Activated naive CD8-positive, alpha-beta T cell treated with anti-CD3 and anti-CD28 coated beads, Interleukin-2, amount 10 ng/mL, durations not matched to agents 7 days and 5 days (primary cell): ENCODE measurements at places on chromosomes 4 and X.

- H3K4me3 ChIP-seq = no peak overlapping the region
- H3K27ac ChIP-seq = no peak overlapping the region
- no peaks in the 10 kb centered on the region for H3K36me3 ChIP-seq
- no peak for DNase-seq
Observed at GRCh38 chr4:31422006-31422405, 701.8 kb downstream of the PCDH7 start.

GRCh38 chr4:169205075-169205743 is 65.5 kb downstream of the SH3RF1 start:
- no peaks in the 10 kb centered on the region for H3K36me3 ChIP-seq
- H3K27me3 ChIP-seq = peaks cover 1% of the 10 kb centered on the region
- H3K4me1 ChIP-seq = no peaks in the 10 kb centered on the region

- H3K27me3 ChIP-seq = peaks cover 19% of the 10 kb centered on the region
- peak overlapping the region; percentile 84 for H3K4me3 ChIP-seq
- H3K4me1 ChIP-seq = peaks cover 42% of the 10 kb centered on the region
- no peak for DNase-seq
- H3K36me3 ChIP-seq = peaks cover 25% of the 10 kb centered on the region
Observed at GRCh38 chr4:780716-781492, 45.0 kb downstream of the CPLX1 start.

DNA sequence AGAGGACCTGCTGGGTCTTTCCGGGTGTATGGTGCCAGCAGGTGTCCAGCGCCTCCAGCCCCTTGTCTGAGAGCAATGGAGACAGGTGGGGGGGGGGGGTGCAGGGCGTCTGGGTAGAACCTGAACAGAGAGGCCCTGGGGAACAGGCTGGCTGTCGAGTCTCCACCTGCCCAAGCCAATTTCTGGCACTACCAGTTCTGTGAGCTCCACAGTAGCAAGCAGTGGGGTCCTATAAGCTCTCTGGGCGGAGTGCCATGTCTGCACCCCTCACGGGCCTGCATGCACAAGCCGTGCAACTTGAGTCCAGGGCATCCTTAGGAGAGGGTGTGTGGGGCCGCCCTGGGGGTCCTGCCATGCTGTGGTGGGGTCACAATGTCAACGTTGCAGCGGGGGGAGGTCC is 10.1 kb upstream of the FGFR3 start:
- no peaks in the 10 kb centered on the region for H3K36me3 ChIP-seq
- H3K27me3 ChIP-seq = no peaks in the 10 kb centered on the region
- no peak for DNase-seq
- H3K27ac ChIP-seq = no peak overlapping the region

- no peak for DNase-seq
- H3K27ac ChIP-seq = no peak overlapping the region
- no peaks in the 10 kb centered on the region for H3K4me1 ChIP-seq
- H3K36me3 ChIP-seq = no peaks in the 10 kb centered on the region
- no peak overlapping the region for H3K4me3 ChIP-seq
- no peaks in the 10 kb centered on the region for H3K27me3 ChIP-seq
Observed at GRCh38 chr4:30153427-30153826, 566.7 kb upstream of the PCDH7 start.

DNA sequence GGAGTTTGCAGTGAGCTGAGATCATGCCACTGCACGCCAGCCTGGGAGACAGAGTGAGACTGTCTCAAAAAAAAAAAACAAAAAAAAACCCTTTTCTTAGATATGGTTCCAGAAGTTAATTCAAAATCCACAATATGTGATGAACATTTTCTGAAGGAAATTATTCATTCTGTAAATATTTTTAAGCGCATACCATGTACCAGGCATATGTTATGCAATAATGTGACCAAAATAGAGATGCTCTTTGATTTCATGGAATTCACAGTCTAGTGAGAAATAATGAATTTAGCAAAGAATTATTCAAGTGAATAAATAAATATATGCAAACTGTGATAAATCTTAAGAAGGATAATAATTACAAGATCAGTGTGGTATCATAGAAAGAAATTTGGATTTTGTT is 174.7 kb downstream of the GC start:
- H3K4me3 ChIP-seq = no peak overlapping the region
- no peaks in the 10 kb centered on the region for H3K36me3 ChIP-seq
- no peak for DNase-seq
- H3K27ac ChIP-seq = no peak overlapping the region
- no peaks in the 10 kb centered on the region for H3K4me1 ChIP-seq
- no peaks in the 10 kb centered on the region for H3K27me3 ChIP-seq

DNA sequence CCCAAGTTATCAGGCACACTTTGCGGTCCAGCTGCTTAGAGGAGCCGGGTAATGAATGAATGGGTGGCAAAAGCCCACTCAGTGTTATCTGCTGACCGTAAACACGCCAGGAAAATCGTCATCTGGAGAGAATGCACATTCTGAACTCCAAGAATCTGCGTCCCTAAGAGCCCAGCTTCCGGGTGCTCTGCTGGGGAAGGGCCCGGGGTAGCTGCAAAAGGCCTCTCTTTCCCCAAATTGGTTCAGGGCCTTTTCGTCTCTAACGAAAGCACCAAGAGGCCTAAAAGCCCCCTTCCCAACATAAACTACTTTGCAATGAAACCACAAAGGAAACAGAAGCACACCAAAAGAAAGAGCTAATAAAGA is 1.6 kb upstream of the SFRP2 start:
- peaks cover 95% of the 10 kb centered on the region for H3K27me3 ChIP-seq
- H3K4me3 ChIP-seq = no peak overlapping the region
- no peaks in the 10 kb centered on the region for H3K36me3 ChIP-seq
- H3K4me1 ChIP-seq = peaks cover 19% of the 10 kb centered on the region

DNA sequence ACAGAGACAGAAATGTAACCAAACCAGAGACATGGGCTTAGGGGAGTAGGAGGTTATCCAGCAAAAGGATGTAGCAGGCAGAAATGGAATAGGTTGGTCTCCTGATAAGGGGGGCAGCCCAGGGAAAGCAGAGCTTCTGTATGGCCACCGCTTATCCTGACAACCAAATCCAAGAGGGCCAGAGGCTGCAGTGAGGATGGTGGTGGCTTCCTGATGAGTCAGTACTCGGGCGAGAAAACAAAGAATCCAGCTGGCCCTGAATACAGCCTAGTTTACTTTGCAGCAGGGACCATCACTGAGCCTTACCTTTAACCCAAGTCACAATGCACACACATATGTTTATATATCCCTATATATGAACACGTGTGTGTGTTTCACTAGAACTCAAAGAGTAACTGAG is 129.7 kb upstream of the FTHL17 start:
- no peak for DNase-seq
- no peak overlapping the region for H3K27ac ChIP-seq
- no peak overlapping the region for H3K4me3 ChIP-seq
- H3K4me1 ChIP-seq = no peaks in the 10 kb centered on the region

DNA sequence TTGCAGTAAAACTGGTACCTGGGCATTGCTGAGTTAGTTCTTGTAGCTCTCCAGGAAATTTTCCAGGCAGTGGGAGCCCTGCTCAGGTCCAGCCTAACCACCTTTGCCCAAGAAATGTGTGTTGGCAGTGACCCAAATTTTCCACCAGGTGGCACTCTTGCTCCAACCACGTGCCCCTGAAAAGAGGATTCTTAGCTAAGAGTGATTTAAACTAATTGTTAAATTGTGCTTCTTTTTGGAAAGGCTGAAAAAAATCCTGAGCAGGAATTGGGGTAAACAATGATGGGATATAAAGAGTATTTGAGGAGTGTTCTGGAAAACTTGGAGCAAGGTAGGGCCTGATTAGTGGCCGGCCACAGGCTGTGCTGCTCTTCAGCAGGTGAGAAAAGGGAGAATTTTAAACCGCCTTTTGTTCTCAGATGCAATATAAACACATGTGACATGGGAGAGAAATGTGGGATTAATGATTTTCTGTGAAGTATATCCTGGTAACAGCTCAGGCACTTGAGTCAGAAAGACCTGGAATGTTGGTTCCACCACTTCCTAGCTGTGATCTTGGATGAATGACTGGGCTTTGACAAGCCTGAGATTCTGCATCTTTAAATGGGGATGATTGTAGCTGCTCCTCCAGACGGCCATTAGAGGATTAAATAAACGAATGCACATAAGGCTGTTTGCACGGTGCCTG is 219.6 kb downstream of the PTTG2 start:
- no peak overlapping the region for H3K4me3 ChIP-seq
- peaks cover 29% of the 10 kb centered on the region for H3K4me1 ChIP-seq
- peaks cover 3% of the 10 kb centered on the region for H3K36me3 ChIP-seq
- H3K27me3 ChIP-seq = peaks cover 4% of the 10 kb centered on the region
- H3K27ac ChIP-seq = no peak overlapping the region
- peak; percentile 70 for DNase-seq

DNA sequence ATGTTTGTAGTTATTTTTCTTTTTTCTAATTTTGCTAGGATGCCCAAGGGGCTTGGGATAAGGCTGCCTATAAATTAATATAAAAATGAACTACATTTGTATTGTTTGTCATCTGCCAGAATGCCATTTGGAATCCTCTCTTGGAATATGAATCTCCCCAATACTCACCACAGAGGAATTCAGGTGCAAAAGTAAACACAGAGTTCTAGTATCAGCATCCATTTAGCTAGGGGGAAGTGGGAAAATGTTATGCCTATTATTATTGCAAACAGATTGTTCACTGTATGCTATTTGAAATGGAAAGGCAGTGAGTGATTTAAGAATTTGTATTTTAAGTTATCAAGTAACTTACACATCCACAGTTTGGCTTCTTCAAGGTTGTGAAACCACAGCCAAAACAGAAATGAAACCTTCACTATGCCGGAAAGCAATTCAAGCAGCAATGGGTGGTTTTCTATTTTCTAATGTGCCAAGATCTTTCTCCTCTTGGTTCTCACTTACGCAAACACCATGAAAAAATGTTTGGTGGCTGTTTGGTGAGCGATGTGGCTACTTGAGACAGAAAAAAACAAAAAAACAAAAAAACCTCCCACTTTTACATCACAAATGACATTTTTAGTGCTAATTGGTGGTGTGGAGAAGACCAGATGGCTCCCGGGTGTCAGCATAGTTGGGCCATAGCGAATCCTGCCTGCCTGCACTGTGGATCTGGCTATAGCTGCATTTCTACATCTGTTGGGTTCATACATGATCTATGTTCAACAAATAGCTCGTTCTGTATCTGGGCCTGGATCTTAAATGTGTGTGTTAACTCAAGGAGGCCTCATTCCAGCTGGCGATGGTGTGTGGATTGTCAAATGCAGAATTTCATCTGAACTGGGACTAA is 200.8 kb upstream of the GIMD1 start:
- no peaks in the 10 kb centered on the region for H3K27me3 ChIP-seq
- H3K36me3 ChIP-seq = no peaks in the 10 kb centered on the region
- no peak overlapping the region for H3K27ac ChIP-seq
- no peak for DNase-seq

DNA sequence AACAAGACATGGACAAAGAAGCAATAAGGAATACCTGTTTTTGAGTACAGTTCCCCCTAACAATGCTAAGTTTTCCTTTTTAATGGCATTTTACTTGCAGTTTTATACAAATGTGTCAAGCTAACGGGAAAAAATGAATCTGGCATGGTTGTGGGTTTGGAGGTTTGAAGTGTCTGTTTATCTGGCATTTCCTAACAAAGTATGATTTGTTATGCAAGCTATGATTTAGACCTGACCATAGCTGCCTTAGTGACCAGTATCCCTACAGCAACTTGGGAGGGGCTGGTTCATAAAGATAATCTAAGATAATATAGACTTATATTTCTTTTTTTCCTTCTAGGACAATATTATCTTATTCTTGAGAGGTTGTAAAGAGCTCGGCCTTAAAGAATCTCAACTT is 60.6 kb downstream of the LIMCH1 start:
- no peak overlapping the region for H3K27ac ChIP-seq
- no peak overlapping the region for H3K4me3 ChIP-seq
- DNase-seq = no peak
- H3K27me3 ChIP-seq = peaks cover 2% of the 10 kb centered on the region
- no peaks in the 10 kb centered on the region for H3K4me1 ChIP-seq

DNA sequence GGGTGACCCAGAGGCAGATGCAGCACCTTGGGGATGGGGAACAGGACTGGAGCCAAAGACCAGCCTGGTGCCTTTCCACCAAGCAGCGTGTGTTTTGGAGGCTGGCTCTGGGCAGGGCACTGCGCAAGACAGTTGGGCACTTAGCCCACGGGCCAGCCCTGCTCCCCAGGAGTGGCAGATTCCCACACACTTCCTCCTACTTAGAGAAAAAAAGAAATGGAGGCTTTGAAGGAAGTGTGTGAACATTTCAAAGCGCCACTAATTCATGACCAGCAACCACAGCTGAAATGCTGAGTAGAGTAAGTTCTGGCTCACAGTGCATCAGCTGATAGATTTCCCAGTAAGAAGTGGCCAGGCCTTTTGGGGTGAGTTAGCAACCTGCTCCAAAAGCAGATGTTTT is 54.9 kb upstream of the LGI2 start:
- H3K27ac ChIP-seq = no peak overlapping the region
- H3K4me1 ChIP-seq = peaks cover 2% of the 10 kb centered on the region
- H3K36me3 ChIP-seq = no peaks in the 10 kb centered on the region
- DNase-seq = no peak
- no peak overlapping the region for H3K4me3 ChIP-seq

DNA sequence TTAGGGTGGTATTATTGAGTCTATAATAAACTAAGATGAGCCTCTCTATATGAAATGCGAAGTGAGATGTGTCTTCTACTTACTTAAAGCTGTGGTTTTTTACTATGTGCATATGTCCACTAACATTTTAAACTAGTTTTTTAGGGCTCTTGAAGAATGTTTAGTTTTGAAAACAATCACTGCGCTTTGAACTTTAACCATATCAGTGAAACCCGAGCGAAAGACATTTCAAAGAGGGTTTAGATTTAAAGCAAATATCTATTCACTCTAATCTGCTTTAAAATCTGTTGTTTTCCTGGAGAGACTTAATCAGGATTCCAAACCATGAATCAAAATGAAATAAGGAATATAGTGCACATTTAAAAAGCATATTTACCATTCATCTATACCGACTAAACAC is 24.8 kb upstream of the SLC7A11 start:
- H3K4me1 ChIP-seq = no peaks in the 10 kb centered on the region
- no peak overlapping the region for H3K27ac ChIP-seq
- H3K4me3 ChIP-seq = no peak overlapping the region

DNA sequence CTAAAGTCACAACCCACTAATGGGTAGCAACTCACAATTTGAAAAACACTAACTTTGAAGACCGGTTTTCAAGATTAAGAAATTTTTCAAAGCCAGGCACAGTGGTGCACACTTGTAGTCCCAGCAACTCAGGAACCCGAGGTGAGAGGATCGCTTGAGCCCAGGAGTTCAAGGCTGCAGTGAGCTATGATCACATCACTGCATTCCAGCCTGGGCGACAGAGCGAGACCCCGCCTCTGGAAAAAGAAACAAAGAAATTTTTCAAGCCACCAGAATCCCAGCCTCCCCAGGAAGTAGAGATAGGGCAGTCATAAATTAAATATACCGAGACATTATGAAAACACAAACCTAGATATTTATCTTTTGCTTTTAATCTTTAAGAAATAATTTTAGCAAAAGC is 13.0 kb downstream of the SMARCA1 start:
- H3K4me1 ChIP-seq = no peaks in the 10 kb centered on the region
- no peaks in the 10 kb centered on the region for H3K27me3 ChIP-seq
- H3K27ac ChIP-seq = no peak overlapping the region
- H3K4me3 ChIP-seq = no peak overlapping the region

GRCh38 chr4:4446434-4446833 is 59.5 kb downstream of the NSG1 start:
- no peak overlapping the region for H3K4me3 ChIP-seq
- H3K27ac ChIP-seq = no peak overlapping the region
- H3K4me1 ChIP-seq = no peaks in the 10 kb centered on the region
- no peak for DNase-seq
- H3K36me3 ChIP-seq = peaks cover 9% of the 10 kb centered on the region
- H3K27me3 ChIP-seq = no peaks in the 10 kb centered on the region
